ENCODE measurements at places on chromosomes 1 and 21.

GRCh38 chr1:89363638-89364536 lies at the start of gene GBP6:
GBP6 (plus strand) TSS chr1:89364059; CDS start chr1:89368552, 4,493 bp downstream.
- no peak for DNase-seq

DNA sequence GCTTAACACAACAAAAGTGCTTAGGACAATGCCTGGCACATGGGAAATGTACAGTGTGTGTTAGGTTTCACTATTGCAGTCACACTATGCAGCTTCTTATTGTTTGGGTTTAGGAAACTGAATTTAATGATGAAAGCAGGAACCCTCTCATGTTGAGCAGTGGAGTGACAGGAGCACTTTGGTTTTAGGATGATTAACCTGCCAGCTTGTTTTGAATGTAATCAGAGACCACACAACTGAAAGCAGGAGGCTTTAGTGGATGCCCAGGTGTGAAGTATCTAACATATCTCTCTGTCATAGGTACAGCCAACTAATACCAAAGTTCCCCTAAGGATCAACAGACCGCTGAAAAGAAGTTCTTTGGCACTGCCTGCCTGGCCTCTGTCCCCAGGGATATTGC lies 406.9 kb upstream of the USP24 start:
- DNase-seq: no peak

GRCh38 chr1:205690122-205690756 lies 9.9 kb upstream of the SLC45A3 start:
- DNase-seq: no peak

GRCh38 chr1:220455559-220455958 lies 72.4 kb upstream of the MARK1 start:
- DNase-seq: no peak

DNA sequence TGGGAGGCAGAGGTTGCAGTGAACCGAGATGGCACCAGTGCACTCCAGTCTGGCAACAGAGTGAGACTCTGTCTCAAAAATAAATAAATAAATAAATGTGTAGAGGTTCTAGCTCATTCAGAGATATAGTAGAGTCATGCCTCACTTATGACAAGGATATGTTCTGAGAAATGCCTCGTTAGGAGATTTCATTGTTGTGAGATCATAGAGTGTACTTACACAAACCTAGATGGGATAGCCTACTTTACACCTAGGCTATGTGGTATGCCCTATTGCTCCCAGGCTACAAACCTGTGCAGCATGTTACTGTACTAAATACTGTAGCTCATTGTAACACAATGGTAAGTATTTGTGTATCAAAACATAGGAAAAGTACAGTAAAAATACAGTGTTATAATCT lies 155.3 kb upstream of the JUN start:
- no peak for DNase-seq

DNA sequence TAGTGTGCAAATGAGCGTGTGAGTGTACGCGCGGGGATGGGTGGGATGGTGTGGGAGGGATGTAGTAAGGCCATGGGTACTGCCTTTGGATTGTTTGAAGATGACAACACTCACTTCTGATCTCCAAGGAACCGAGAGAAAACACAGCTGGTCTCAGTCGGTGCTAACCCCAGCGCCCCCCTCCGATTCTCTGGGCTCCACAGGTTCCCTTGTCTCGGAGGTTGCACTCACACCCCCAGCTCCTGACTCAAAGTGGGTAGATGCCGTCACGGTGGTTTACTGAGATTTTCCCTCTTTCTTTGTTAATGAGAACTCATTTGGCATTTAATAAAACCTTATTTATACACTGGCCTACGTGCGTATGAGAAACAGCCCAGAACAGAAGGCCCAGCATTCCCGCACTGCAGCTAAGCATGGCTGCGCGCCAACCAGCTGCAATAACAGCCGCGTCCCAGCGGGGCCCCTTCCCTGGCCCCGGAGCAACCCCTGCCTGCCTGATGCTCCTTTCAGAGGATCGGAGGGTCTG lies 25.8 kb downstream of the ABCA4 start:
- DNase-seq: no peak

- DNase-seq: no peak
Measured at GRCh38 chr1:230206976-230207375, 139.9 kb downstream of the GALNT2 start.

- DNase-seq: no peak
Measured at GRCh38 chr21:45590246-45590725, 48.0 kb upstream of the SLC19A1 start.

DNA sequence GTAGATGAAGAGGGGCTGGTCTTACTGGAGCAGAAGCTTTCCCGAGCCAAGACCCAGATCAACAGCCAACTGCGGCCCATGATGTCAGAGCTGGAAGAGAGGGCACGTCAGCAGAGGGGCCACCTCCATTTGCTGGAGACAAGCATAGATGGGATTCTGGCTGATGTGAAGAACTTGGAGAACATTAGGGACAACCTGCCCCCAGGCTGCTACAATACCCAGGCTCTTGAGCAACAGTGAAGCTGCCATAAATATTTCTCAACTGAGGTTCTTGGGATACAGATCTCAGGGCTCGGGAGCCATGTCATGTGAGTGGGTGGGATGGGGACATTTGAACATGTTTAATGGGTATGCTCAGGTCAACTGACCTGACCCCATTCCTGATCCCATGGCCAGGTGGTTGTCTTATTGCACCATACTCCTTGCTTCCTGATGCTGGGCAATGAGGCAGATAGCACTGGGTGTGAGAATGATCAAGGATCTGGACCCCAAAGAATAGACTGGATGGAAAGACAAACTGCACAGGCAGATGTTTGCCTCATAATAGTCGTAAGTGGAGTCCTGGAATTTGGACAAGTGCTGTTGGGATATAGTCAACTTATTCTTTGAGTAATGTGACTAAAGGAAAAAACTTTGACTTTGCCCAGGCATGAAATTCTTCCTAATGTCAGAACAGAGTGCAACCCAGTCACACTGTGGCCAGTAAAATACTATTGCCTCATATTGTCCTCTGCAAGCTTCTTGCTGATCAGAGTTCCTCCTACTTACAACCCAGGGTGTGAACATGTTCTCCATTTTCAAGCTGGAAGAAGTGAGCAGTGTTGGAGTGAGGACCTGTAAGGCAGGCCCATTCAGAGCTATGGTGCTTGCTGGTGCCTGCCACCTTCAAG lies 57.3 kb downstream of the LAMC2 start:
- DNase-seq: no peak
